Right lobe of liver (tissue), 6 donors: ENCODE measurements at places on chromosomes 16 and 17. TPM values are rescaled to one million over a fixed set of nuclear protein-coding genes. Genes with fewer than 3 reads are reported as not detected.

- DNase-seq: no peak
These were observed 56.9 kb downstream of the VMP1 start for GRCh38 chr17:59764292-59764741.

- DNase-seq: peak; percentile 47
These were observed 11.6 kb upstream of the MARCHF10 start for GRCh38 chr17:62819511-62820221.

DNA sequence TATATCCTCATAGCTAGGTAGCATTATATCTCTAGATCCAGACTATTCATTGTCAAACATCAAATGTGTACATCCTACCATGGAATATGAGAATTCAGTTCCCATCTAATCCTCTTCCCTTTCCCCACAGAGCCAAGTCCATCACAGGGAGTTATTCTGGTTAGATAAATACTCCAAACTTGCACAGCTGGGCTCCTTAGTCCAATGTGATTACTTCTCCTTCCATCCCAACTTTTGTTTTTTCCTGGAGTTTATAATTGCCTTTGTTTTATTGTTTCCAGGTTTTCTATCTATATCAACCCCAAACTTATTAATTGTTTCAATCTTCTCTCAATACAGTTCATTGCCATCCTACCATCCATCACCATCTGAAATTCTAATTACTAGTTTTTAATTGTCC lies 59.9 kb downstream of the MYH11 start:
- no peak for DNase-seq

Gene KRTAP4-5
- total RNA-seq: not detected

Gene ZNF624
- 1.2 TPM for total RNA-seq

Gene SARM1
- total RNA-seq: 4.7 TPM

- DNase-seq: no peak
These were observed 4.9 kb upstream of the PHAF1 start for GRCh38 chr16:67104845-67105244.

DNA sequence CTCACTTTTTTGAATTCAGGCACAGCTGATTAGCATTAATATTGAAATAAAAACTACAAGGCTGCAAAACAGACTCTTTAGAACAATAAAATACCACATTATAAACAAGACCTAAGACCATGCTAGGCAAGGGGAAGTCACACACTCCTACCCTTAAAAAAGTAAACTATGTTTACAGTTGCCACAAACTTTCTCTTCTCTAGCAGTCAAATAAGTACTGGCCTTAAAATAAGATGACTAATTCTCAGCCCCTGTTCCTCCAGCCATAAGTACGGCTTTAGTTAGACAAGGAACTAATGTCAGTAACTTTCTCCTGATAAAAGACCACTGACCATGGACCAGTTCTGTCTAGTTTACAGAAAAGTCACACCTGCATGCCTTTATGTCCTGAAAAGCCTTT lies 19.5 kb upstream of the CPHXL start:
- DNase-seq: no peak

DNA sequence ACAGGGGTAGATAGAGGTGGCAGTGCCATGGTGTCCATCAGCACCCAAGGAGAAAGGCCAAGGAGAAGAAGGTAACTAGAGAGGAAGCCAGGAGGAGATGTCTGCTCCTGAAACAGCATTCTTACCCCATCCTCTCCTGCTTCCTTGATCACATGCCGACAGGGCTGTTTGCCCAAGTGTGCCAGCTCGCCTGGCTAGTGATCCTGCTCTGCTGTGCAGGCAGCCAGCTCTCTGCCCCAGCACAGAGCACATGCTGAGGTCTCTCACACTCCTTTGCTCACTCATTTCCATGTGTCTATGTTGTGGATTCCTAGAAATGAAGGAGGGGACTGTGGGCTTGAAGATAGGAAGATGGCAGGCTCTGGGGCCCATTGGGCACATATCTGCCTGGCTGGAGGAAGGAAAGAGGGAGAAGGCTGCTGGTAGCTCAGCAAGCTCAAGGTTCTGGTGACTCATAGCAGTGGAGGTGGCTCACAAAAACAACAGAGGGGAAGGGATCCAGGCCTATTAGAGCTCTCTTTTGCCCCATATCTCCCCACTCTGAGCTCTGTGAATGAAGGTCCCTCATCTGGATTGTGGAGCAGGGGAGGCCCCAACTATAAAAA lies 54.3 kb downstream of the NEUROD2 start:
- DNase-seq: no peak

Gene TMEM106A
- 5.9 TPM for total RNA-seq

- DNase-seq: no peak
These were observed 382.0 kb upstream of the DYNLRB2 start for GRCh38 chr16:80158766-80159165.

- peak; percentile 71 for DNase-seq
These were observed 5.3 kb downstream of the RPL13 start for GRCh38 chr16:89565506-89566372.

- DNase-seq: no peak
These were observed 35.0 kb downstream of the ZCCHC14 start for GRCh38 chr16:87457709-87458423.

Gene CDH3
- total RNA-seq: not detected

DNA sequence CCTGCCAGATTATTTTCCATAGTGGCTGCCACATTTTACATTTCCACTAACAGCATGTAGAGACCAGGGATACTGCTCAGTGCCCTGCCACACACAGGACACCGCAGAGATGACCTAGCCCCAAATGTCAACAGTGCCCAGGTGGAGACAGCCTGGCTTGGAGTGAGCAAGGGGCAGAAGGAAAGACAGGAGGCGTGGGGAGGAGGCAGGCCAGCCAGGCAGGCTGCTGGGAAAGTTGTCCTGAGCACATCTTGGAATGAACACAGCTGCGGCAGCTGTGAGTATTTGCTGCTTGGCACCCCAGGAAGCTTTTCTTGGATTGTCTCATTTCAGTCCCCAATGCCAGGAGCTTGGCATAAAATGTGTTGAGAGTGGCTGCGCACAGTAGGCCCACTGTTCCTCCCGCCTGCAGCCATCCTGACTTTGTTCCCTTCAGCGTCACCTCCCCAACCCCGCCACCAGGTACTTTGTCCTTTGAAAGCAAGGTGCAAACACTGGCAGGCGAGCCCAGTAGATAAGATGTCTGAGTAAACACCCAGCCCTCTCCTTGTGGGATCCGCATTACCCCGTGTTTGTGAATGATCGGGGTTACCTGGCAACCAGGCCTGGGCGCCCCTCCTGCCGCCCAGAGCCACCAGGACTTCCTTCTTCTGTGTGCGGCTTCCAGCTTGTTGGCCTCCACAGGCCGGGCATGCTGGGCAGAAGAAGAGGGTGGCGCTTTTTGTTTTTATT lies 114.0 kb downstream of the CMIP start:
- DNase-seq: peak; percentile 66

DNA sequence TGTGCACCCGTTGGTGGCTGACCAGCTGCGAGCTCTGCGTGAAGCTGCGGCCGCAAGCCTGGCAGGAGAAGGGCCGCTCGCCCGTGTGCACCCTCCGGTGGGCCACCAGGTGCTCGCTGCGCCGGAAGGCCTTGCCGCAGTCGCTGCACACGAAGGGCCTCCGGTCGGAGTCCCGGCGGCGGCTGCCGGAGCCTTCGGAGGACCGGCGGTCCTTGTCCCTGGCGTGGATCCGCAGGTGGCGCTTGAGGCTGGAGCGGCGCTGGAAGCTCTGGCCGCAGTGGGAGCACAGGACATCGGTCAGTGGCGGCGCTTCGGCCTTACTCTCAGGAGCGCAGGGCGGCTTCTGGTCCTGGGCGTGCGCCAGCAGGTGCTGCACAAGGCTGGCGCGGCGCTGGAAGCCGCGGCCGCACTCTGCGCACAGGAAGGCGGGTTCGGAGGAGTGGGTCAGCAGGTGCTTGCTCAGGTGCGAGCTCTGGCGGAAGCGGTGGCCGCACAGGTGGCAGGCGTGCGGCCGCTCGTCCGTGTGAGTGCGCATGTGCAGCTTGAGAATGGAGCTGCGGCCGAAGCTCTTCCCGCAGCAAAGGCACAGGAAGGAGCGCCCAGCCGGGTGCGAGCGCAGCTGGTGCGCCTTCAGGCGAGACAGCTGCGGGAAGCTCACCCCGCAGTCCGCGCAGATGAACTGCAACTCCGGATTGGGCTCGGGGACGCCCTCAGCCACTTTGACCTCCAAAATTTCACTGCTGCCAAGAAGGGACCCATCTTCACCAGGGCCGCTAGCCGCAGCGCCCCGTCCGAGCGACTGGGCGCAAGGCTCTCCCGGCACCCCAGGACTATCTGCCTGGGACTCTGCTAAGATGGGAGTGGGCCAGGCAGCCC lies 9.1 kb downstream of the ZSCAN10 start:
- DNase-seq: no peak

GRCh38 chr17:14302431-14303099 lies 1.7 kb downstream of the HS3ST3B1 start:
- DNase-seq: peak; percentile 88

Gene ZSCAN10
- not detected for total RNA-seq

DNA sequence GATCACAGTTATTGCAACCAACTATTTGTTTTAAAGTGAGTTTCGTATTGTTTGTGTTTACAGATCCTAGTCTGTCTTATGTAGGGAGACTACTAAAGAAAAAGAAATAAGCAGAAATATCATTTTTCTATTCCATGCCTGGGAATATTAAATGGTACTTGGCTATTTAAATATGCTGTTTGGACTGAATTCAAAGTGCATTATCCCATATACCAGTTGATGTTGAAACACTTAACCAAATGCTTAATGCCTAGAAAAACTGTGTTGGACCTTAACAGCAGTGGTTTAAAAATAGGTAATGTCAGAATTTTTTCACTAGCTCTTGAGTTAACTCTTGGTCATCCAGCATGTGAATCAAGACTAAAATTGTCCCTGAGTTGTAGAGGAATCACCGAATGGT lies 37.5 kb upstream of the TOM1L1 start:
- DNase-seq: no peak
